ENCODE measurements at places on chromosomes 1 and 21.
A peak's percentile ranks its signal among the peaks of the same experiment; 100 is the strongest.

DNA sequence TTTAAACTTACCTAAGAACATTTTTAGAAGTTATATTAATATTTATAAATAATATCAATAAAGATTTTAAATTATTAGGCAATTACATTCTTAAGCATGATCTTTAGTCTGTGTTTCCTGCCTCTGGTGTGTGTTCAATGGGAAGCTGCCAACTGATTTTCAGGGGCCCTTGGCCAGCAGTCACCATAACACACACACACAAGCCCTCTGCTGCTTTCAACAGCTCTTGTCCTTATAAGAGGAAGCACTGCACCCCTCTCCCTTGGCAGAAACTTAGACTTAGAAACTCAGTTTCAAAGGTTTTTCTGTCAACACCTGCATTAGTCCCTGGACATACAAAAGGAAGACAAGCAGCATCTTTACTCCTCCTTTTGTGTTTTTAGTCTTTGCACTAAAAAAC lies 81.4 kb downstream of the VAV3 start:
- no peak for DNase-seq

GRCh38 chr1:226558036-226558650 lies 9.6 kb downstream of the STUM start:
- DNase-seq: no peak

- DNase-seq: peak; percentile 54
Measured at GRCh38 chr1:46137916-46138315, 5.5 kb upstream of the PIK3R3 start.

DNA sequence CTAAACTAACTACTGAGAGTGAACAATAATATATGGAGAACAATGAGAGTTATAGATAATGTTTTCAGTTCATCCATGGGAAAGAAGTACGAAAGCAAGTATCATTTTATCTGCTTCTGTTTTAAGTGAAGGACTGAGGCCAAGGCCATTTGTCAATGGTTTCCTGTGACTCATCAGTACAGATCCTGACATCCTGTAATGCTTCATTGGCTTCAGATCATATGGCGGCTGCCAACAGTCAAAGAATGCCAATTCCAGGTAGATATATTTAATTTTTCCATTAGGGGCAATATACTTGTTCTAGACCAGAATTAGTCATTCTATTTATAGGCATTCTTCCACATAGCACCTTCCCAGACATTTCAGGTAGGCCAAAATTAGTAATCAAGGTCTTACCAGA lies 97.3 kb downstream of the USH2A start:
- peak; percentile 4 for DNase-seq

DNA sequence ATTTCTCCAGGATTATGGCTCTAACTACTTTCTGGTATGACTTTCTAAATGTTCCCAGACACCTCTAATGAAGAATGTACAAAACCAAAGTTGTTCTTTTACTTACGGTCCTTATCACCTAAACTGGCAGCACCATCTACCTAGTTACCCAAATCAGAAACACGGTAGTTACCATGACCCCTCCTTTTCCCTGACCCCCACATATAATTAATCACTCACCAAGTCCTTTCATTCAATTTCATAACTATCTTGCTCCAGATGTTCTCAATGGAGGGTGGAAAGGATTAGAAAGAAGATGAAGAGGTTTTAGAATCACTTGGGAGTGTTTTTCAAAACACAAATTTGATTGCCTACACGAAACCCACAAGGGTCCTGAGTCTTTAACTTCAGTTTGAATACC lies 98.0 kb downstream of the DENND1B start:
- DNase-seq: no peak

DNA sequence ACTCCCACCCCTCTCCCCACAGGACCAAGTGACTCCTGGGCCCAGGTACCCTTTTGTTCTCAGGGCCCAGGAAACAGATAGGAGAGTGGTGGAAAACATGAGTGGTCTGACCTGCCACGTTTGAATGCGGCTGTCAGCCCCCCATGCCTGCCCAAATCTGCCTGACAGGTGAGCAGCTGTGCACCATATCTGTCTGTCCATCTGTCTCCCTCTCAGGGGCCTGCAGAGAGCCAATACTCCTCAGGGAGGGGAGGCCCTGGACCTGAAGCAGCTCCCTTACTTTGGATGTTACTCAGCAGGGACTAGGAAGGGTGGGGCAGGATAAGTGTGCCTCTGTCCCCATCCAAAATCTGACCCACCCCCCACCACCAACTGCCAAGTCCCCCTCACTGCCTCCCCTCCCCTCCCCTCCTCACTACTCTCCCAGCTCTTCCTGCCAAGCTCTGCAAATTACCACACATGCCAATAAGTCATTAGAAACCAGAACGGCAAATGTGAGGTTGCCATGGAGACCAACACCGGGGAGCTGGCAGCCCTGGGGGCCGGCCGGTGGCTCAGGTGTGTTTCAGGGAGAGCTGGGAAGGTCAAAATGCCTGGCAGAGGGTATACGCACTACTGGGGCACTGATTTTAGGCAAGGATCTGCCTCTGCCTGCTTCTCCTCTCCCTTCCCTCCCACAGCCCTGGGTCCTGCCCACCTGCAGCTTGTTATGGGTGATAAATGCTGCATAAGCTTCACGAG lies 11.5 kb downstream of the LRRN2 start:
- DNase-seq: no peak

GRCh38 chr1:106995970-106996369 lies 60.5 kb upstream of the PRMT6 start:
- no peak for DNase-seq

- no peak for DNase-seq
Measured at GRCh38 chr1:150971583-150972416, 2.8 kb downstream of the CERS2 start.

DNA sequence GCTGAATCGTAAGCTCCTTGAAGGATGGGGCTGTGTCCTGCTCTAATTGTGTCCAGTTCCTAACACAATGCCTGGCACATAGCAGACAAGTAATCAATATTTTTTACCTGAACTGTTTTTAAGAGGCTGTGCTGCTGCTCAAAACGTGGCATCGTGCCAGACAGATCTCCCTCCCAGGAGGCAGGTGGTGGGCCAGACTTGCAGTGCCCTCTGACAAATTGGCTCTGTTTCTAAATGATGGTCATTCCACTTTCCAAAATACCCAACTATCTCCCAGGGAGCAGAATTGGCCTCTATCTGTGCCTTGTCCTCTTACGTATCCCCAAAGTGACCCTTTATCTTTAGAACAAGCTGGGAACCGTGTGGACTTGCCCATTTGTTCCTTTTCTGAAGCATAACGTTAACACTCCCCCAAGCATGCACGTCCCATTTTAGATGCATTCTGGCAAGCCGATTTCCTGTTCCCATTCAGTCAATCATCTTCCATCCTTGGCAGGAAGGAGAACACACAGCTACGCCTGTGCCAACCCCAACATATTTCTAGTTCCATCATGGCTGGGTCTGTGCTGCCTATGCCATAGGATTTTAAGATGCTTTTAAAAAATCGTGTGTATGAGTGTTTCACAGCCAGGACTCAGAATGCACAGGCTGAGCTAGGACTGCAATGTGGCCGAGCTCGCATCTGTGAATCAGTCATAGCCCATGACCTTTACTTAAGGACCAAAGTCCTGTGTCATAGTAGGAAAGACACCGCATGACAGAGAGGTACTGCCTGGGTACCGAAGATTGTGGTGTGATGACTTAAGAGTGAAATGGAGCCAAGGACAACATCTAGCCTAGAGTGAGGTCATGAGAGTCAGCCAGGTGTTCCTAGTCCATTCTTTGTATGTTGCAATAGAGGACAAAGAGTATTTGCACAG lies 408.6 kb downstream of the PRDM2 start:
- DNase-seq: no peak

GRCh38 chr1:186155594-186155993 lies 219.5 kb downstream of the TPR start:
- peak; percentile 88 for DNase-seq

GRCh38 chr1:82829527-82829926 lies 1028.8 kb downstream of the ADGRL2 start:
- DNase-seq: no peak

- DNase-seq: no peak
Measured at GRCh38 chr21:17597680-17598079, 15.0 kb downstream of the BTG3 start.

Data from fibroblast of upper back skin (primary cell).